ENCODE measurements at places on chromosomes 11 and 22.

DNA sequence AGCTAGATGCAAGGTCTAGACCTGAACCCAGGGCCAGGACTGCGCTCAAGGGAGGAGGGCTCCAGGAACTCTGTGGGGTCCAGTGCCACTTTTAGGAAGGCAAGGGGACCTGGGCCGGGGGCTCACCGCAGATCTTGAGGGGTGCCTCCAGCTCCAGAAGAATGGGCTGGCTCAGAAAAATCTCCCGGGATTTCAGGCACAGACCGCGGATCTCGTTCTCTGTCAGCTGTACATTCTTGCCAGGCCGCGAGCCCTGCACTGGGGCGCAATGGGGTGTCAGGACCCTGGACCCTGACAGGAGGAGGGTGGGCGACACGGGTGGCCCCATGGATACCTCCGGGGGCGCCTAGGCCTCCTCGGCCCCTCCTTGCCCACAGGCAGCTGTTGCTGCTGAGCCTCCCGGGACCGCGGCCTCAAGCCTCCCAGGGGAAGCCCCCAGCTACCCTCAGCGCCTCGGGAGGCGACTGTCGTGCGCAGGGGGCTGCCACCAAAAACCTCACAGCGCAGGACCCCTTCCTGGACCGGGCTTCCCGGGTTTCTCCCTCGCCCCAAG is 640 bp downstream of the PPP1CA start:
- no peak for DNase-seq

DNA sequence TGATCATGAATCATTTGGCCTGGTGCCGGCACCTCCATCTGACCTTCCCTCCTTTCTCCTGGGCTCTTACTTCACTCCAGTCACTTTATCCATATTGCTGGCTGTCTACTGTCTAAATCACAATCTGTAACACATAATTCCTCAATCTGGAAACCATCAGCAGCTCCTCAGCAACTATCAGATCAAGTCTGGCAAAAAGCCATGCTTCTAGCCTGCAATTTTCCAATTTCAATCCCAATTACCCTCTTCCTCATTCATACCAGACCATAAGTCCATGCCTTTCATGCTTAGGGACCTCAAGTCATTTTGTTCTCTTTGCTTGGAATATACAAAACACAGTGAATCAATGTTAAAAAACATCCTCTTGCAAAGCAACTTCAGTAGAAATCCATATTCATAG is 882.8 kb upstream of the ANO3 start:
- no peak for DNase-seq

- DNase-seq = no peak
These were observed 10.2 kb upstream of the WEE1 start for GRCh38 chr11:9563196-9563730.

DNA sequence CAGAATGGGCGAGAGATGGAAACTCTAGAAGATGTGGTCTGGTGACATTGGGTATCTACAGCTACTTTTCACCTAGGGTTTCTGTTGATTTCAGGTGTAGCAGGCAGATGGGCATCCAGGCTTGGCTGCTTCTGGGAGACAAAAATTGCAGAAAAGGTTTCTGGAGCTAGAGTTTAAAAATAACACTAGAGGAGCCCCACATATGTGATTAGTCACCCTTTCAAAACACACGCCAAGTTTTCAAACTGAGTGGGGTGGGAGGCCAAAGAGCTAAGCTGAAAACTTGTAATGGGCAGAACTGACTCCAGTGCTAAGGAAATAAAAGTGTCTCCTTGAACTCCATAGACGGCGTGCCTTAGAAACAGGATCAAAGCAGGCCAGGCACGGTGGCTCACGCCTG is 80.8 kb downstream of the GRK3 start:
- DNase-seq = no peak

DNA sequence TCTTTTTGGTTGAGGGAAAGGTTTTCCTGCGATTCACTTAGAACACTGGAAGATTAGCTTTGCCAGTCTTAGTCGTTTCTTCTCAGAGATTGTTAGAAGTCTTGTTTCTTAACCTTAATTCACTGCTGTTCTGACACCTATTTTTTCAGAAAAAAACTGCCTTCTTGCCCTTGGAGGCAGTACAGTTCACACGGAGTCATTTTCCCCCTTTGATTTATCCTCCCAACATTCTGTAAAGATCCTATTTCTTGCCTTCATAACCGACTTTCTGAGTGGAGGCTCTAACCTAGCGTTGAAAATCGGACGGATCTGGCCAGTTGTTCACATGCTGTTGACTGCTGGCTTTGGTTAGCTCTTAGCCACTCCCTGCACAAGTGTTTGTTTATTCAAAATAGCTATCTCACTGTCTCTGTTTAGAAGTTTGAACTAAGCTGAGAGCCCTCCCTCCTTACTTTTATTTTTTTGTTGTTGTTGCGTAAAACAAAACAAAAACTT is 737 bp downstream of the BCL2L13 start:
- DNase-seq = no peak

Data from activated naive CD4-positive, alpha-beta T cell treated with anti-CD3 and anti-CD28 coated beads, Interleukin-2, amount 50 U/mL, for 72 hours (primary cell).